ENCODE measurements at places on chromosomes 16 and 17.

- peaks cover 5% of the 10 kb centered on the region for H3K36me3 ChIP-seq
- peak; percentile 48 for DNase-seq
- peak within 1 kb of the TSS; percentile 68 for H3K4me3 ChIP-seq
- H3K4me1 ChIP-seq: peaks cover 17% of the 10 kb centered on the region
- peak within 1 kb of the TSS; percentile 21 for H3K27ac ChIP-seq
Observed at GRCh38 chr17:74325743-74326379, at the start of gene KIF19. KIF19 (plus strand) TSS chr17:74326226; CDS start chr17:74326350, 124 bp downstream.

- peaks cover 4% of the 10 kb centered on the region for H3K36me3 ChIP-seq
- H3K4me1 ChIP-seq: peaks cover 36% of the 10 kb centered on the region
- peak overlapping the region; percentile 86 for H3K4me3 ChIP-seq
- H3K27ac ChIP-seq: peak overlapping the region; percentile 69
- H3K27me3 ChIP-seq: no peaks in the 10 kb centered on the region
Observed at GRCh38 chr17:59332749-59333377, 1.4 kb downstream of the YPEL2 start.

- H3K27ac ChIP-seq: no peak overlapping the region
- no peak overlapping the region for H3K4me3 ChIP-seq
- no peaks in the 10 kb centered on the region for H3K27me3 ChIP-seq
- H3K4me1 ChIP-seq: no peaks in the 10 kb centered on the region
Observed at GRCh38 chr16:2295056-2295798, 27.3 kb upstream of the RNPS1 start.

DNA sequence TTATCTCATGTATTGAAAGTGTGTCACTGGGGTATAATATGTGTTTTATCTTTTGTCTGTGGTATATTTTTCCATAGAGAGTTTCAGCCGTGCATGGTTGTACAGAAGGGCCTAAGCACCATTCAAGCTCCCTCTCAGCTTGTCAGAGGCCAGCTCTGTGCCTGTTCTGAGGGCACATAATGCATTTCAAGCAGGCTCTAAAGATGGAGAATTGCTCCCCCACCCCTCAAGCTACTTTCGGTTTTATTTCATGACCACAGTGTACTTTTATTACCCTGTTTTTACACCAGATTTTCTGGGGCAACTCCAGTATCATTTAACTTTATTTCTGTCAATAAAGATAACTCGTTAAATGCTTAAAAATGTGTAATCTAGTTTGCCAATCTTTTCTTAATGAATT is 131.7 kb downstream of the SHISA6 start:
- no peak for DNase-seq
- no peaks in the 10 kb centered on the region for H3K4me1 ChIP-seq
- H3K27ac ChIP-seq: no peak overlapping the region
- H3K36me3 ChIP-seq: no peaks in the 10 kb centered on the region
- H3K27me3 ChIP-seq: no peaks in the 10 kb centered on the region
- no peak overlapping the region for H3K4me3 ChIP-seq

DNA sequence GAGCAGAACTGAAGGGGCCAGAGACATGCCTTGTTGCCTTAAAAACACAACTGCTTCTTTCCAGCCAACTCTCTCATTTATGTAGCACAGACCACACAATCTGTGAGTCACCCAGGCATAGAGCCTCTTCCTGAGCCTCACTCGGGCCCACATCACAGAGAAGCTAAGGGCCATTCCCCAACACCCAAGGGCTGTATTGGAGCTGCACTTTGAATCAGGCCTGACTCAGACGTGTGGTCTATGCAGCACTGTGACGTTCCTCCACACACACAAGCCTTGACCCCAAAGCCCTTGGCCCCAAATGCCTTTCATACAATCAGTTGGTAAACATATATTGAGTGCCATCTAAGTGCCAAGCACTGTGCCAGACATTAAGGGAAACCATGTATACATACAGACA is 308.9 kb upstream of the DYNLRB2 start:
- H3K36me3 ChIP-seq: no peaks in the 10 kb centered on the region
- no peak overlapping the region for H3K27ac ChIP-seq
- peaks cover 15% of the 10 kb centered on the region for H3K27me3 ChIP-seq
- no peaks in the 10 kb centered on the region for H3K4me1 ChIP-seq
- H3K4me3 ChIP-seq: no peak overlapping the region

DNA sequence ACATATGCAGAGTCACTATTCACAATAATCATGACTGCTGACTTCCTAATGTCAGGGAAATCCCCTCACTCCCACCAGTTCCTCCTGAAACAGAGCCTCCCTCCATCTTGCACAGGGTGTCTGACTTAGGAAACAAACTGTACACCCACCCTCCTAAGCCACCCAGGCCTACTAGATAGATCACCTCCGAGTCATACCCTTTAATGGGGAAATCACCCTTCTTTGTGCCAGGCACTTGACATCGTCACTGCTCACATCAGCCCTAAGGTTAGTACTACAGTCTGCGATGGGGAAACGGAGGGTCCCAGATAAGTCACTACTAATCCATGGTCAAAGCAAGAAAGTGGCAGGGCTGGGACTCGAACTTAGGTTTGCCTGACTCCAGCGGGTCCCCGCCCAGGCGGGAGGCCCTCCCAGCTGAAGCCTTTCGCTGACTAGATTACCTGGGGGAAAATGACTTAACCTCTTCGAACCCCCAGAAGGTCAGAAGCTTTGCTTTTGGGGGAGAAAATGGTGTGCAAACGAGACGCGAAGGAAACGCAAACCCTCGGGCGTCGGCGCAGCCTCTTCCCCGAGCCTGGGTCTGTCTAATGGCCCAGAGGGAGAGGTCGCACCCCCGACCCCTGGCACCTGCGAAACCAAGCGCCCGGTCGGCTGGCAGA is 3.4 kb upstream of the MLLT6 start:
- H3K4me1 ChIP-seq: peaks cover 47% of the 10 kb centered on the region
- peaks cover 49% of the 10 kb centered on the region for H3K36me3 ChIP-seq
- peak overlapping the region; percentile 97 for H3K27ac ChIP-seq
- H3K27me3 ChIP-seq: no peaks in the 10 kb centered on the region

- DNase-seq: no peak
- H3K36me3 ChIP-seq: no peaks in the 10 kb centered on the region
- H3K27ac ChIP-seq: no peak overlapping the region
- no peaks in the 10 kb centered on the region for H3K27me3 ChIP-seq
- no peak overlapping the region for H3K4me3 ChIP-seq
Observed at GRCh38 chr16:61579195-61579594, 457.0 kb downstream of the CDH8 start.

DNA sequence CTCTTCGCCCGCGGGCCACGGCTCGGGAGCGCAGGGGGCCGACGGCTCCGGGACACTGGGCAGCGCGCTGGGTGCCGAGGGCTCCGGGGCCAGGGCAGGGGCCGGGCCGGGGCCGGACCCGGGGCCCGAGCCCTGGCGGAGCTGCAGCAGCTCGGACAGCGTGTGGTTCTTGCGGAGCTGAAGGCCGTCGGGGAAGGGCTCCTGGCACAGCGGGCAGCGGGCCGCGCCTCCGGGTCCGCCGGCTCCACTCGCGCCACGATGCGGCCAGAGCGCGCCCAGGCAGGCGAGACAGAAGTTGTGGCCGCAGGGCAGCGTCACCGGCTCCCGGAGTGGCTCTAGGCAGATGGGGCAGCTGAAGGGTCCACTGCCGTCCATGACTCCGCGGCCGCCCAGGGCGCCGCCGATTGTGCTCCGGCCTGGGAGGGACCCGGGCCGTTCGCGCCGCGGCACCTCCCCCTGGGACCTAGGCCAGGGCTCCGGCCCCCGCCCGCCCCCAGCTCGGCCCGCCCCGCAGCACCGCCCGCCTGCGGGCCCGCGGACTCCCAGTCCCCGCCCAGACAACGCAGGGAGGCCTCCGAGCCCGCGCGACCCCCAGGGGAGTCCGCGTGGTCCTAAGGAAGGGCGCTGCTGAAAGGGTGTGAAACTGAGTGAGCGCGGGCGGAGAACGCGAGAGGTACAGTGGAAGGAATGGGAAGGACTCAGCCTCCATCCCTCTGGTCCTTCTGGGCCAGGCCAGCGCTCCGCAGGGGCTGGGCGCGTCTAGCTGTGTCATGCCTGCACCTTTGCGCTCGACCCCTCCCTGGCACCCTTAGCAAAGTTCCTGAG is at the start of gene TRIM47:
Gene TRIM47, minus strand, starts transcription at position 408 of the 825 bp plus-strand sequence. Its CDS starts 33 bp downstream, at position 375.
- H3K27me3 ChIP-seq: no peaks in the 10 kb centered on the region
- H3K27ac ChIP-seq: peak within 1 kb of the TSS; percentile 75
- H3K4me3 ChIP-seq: peak within 1 kb of the TSS; percentile 92
- H3K4me1 ChIP-seq: peaks cover 31% of the 10 kb centered on the region

- H3K4me1 ChIP-seq: peaks cover 27% of the 10 kb centered on the region
- H3K27me3 ChIP-seq: no peaks in the 10 kb centered on the region
- peak overlapping the region; percentile 95 for H3K27ac ChIP-seq
- no peaks in the 10 kb centered on the region for H3K36me3 ChIP-seq
- peak overlapping the region; percentile 87 for H3K4me3 ChIP-seq
Observed at GRCh38 chr16:20674684-20675487, 22.6 kb downstream of the ACSM1 start.

DNA sequence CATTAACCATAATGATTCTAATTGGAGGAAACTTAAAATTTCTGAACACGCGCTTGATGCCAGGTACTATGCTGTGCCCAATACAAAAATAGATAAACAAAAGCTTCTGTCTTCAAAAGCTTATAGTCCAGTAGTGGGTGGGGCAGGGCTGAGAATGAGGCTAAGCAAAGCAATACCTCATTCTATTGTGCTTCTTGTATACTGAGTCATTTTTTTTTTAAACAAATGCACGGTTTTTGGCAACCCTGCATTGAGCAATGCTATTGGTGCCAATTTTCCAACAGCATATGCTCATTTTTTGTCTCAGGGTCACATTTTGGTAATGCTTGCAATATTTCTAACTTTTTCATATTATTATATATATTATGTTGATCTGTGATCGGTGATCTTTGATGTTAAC is 34.7 kb upstream of the HNF1B start:
- H3K36me3 ChIP-seq: no peaks in the 10 kb centered on the region
- no peak overlapping the region for H3K27ac ChIP-seq
- DNase-seq: no peak
- no peak overlapping the region for H3K4me3 ChIP-seq
- H3K4me1 ChIP-seq: peaks cover 3% of the 10 kb centered on the region

DNA sequence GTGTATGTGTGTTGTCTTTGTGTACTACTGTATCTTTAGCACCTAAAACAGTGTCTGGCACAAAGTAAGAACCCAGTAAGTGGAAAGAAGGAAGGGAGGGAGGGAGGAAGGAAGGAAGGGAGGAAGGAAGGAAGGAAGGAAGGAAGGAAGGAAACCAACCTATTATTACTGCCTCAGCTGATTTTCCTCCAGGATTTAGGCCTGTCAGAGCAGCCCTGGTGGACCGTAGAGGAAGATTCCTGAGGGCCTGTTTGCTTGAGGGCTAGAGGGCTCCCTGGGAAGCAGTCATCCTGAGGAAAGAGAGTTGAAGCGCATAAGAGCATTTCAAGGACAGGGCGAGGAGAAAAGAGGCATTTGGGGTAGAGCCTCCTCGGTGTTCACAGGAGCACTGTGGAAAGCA is 61.5 kb downstream of the WSB1 start:
- no peak overlapping the region for H3K27ac ChIP-seq
- H3K4me1 ChIP-seq: peaks cover 17% of the 10 kb centered on the region
- H3K4me3 ChIP-seq: no peak overlapping the region
